Fibroblast of upper back skin (primary cell): ENCODE measurements at places on chromosomes 3 and 15.

DNA sequence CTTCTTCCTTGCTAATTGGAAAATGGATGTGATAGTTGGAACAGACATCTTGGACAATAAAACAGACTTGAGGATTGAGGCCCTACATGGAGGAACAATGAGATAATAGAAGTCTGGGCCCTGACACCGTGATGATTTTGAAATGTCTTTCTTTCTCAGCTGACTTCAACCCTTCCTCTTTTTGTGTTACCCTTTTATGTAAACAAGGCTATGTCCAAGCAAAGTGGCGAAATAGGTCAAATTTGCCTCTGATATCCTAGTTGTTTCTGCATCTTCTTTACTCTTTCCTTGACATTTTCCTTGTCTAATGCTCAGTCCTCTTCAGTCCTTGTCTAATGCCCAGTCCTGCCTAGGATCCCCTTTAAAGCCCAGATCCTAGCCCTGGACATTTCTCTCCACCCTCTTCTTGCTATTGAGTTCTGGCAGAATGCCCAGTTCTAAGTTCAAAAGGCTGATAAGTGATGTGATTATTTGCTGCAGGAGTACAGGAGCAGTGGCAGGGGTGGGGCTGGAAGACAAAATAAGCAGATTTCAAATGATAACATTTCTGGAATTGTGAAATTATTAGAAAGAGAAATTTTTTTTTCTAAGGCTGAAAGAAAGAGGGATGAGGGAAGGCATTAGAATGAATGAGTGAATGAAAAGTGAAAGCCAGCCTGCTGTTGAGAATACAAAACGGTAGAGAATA is 6.5 kb upstream of the VPS8 start:
- DNase-seq, result no peak

DNA sequence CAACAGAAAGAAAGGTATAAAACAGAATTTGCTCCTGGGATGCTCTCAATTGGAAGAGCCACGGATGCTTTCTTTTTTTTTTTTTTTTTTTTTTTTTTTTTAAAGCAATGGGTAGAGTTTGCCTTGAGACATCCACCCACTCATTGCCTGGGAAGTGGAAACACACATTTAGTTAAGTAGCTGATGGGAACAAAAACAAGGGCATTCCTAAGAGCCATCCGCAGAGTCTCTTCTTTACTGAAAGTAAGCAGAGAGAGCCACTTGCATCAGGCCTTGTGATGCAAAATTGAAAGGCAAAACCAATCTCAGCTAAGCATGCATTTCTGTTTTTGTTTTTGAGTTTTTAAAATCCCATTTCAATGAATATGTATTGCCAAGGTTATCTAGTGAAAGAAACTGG is 787.9 kb upstream of the LMCD1 start:
- no peak for DNase-seq

- no peak for DNase-seq
These were observed 24.3 kb downstream of the ATP10A start for GRCh38 chr15:25838871-25839195.

- no peak for DNase-seq
These were observed 360.2 kb upstream of the ARHGEF26 start for GRCh38 chr3:153760948-153761347.

DNA sequence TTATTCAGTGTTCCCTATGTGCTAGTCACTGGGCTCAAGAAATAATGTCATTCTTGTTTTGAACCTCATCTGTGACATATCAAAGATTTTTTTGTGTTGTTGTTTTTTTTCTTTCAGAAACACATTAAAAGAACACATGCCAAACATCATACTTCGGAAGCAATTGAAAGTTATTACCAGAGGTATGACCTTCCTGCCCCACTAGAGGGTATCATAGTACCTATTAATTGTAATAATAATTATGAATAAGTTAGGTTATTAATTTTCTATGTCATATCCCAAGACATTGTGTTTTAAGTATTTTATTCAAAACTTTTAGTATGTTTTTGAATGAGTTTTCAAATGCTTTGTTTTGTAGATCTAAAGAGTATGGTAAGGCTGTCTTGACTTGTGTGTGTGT is 65.7 kb downstream of the CDIN1 start:
- DNase-seq, result no peak

DNA sequence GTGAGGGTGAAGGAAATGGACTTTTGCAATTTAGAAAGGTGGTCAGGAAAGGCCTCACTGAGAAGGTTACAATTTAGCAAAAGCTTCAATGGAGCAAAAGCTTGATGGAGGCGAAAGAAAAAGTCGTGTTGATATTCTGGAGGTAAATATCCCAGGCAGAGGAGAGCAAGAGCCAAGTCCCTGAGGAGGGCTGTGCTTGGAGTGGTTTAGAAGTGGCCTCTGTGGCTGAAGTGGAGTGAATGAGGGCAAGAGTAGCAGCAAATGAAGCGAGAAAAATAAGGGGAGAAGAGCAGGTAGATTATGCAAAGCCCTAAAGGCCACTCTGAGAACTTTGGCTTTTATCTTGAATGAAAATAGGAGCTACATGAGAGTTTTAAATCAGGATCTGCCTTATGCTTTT is 54.1 kb downstream of the GUCA1C start:
- DNase-seq, result no peak
